ENCODE measurements at places on chromosomes 3 and 15. TPM values are rescaled to one million over a fixed set of nuclear protein-coding genes. Genes with fewer than 3 reads are reported as not detected.

GRCh38 chr15:53752406-53752805, 7.1 kb downstream of the WDR72 start:
- DNase-seq = no peak

GRCh38 chr3:182487611-182488010, 305.7 kb upstream of the ATP11B start:
- no peak for DNase-seq

- peak; percentile 32 for DNase-seq
These were observed 84.5 kb upstream of the STT3B start for GRCh38 chr3:31448035-31448881.

GRCh38 chr3:88013592-88013991, 45.2 kb downstream of the CGGBP1 start:
- DNase-seq = no peak

DNA sequence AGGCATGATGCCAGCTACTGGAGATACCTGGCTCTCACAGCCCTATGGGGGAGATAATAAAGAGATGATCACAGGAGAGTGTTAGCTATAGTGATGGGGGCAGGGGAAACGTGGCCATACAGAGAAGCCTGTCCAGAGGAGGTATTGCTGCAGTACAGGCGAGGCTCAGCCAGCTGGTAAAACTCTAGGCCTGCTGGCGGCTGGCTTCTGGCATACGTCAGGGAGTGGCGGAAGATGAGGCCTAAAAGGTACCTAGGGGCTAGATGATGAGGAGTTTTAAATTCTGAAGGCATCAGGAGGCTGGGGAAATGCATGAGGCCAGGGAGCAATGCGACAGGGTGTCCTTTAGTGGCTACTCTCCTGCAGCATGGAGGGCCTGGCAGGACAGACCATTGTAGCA, 110.7 kb downstream of the EEFSEC start:
- no peak for DNase-seq

DNA sequence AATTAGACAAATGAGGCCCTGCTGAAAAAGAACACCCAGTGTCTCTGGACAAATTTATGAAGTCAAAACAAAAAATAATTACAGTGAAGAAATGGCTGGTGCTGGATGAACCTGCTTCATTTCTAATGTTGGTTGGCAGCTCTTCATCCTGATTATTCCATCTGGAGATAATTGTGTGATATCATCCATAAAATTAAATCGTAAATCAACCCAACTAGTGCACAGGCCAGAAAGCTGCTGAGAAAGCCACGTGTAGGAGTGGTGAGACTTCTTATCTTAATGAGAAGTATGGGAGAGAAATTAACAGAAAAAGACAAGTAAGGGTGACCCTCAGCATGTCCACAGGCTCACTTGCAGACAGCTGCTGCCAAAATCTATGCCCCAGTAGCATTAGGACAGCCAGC, 465.2 kb upstream of the TGFBR2 start:
- no peak for DNase-seq

DNA sequence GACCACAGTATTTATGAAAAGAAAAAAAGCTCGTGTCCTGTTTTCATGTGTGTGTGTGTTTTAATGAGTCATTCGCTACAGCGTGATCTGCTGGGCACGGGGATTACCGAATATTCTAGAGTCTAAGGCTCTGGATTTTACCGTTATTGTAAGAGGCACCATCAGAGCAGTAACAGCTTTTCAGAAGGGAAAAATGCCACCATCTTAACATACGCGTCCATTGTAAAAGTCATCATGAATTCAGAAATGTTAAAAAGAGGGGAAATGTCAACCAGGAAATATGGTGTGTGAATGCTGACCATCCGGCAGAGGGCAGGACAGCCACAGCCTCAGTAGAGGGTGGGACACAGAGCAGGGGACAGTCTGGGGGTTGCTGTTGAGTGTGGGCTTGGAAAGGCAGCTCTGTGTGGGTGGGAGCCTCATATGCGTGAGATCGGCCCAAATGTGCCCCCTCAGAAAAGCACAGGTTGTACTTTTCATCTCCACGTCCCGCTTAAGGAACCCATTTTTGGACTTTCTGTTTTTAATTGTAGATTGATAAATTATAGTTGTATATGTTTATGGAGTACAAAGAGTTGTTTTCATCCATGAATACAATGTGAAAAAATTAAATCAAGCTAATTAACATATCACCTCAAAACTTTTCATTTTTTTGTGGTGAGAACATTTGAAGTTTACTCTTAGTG, 69.6 kb downstream of the ASB7 start:
- no peak for DNase-seq

DNA sequence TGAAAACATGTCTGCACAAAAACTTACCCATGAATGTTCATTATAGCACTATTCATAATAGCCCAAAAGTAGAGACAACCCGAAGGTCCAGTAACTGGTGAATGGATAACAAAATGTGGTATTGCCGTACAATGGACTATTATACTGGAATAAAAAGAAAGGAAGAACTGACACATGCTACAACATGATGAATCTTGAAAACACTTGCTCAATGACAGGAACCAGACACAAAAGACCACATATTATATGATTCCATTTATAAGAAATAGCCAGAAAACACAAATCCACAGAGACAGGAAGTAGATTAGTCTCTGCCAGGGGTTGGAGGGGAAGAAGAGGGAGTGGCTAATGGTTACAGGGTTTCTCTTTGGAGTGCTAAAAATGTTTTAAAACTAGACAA, 18.3 kb downstream of the SHC4 start:
- no peak for DNase-seq

- DNase-seq = no peak
These were observed 59.0 kb downstream of the APBA2 start for GRCh38 chr15:28944696-28945300.

- no peak for DNase-seq
These were observed 39.8 kb upstream of the CRTC3 start for GRCh38 chr15:90489944-90490343.

- DNase-seq = no peak
These were observed 61.4 kb upstream of the GOLGA8B start for GRCh38 chr15:34644851-34645250.

DNA sequence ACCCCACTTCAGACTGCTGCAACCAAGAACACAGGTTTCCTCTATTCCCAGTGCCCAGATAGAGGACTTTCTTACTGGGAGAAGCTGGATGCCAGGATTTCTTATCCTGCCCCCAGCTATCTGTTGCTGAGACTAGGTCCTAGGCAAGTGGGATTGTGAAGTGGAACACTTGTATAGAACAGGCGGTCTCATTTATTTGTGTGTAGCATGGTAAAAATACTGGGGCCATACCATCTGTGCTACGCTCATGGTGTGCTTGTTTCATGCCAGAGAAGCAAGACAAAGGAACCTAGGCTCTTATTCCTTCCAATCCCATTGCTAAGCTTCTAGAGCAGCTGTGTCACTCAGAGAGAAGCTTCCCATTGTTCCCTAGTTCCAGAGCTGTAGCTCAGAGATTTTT, 191.5 kb upstream of the EPHA6 start:
- DNase-seq = no peak

GRCh38 chr3:17006132-17006852, 121.5 kb downstream of the PLCL2 start:
- DNase-seq = no peak

DNA sequence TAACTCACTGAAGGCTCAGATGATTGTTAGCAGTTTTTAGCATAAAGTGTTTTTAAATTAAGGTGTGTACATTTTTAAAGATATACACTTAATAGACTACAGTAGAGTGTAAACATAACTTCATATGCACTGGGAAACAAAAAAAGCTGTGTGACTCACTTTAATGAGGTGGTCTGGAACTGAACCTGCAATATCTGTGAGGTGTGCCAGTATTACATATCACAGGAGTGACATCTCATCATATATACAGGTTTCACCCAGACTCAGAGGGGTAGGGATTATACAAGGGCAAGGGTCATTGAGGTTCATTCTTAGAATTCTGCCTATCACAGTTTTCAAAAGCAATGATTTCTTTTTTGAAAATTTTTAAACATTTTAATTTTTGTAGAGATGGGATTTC, 7.3 kb upstream of the SNRK start:
- no peak for DNase-seq

GRCh38 chr3:140292684-140293083, 357.7 kb downstream of the CLSTN2 start:
- no peak for DNase-seq

- no peak for DNase-seq
These were observed 150.6 kb downstream of the TPRG1 start for GRCh38 chr3:189322339-189322738.

DNA sequence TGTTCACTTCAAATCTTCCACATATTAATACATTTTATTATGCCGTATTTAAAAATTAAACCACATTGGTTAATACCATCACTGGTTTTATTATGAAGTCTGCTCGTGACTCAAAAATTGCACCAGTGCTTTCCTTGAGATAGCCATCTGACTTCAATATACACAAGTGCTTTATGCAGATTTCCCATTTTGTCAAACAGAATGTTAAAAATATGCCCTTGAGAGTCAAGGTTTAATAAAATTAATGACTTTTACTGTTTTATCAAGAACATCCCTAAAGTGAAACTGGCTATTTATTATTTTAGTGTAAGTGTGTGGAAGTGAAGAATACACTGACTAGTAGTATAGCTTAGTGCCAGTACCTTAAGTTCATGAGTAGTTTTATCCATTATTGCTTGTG, 139.3 kb upstream of the SOX2 start:
- DNase-seq = no peak

The NAALADL2 gene
- not detected for total RNA-seq

The CSTA gene
- not detected for total RNA-seq

The CLSTN2 gene
- total RNA-seq = not detected

The TRA2B gene
- total RNA-seq = 220 TPM

The TUSC7 gene
- total RNA-seq = not detected

The FOXL2NB gene
- total RNA-seq = not detected

The SLC28A2 gene
- not detected for total RNA-seq

The TYRO3 gene
- total RNA-seq = 0.05 TPM

The SMCO1 gene
- total RNA-seq = not detected

The NPAP1 gene
- total RNA-seq = not detected

The ASB14 gene
- not detected for total RNA-seq

The CCDC50 gene
- 124 TPM for total RNA-seq

The RBMS3 gene
- not detected for total RNA-seq

The GPR149 gene
- not detected for total RNA-seq

The TMEM62 gene
- total RNA-seq = 74.4 TPM

The AEN gene
- 24.0 TPM for total RNA-seq

The SPSB4 gene
- not detected for total RNA-seq

The HYPK gene
- 25.7 TPM for total RNA-seq

The GPR87 gene
- total RNA-seq = not detected
